ELR (cell line): ENCODE measurements at places on chromosomes 12 and 14.
A peak's percentile ranks its signal among the peaks of the same experiment; 100 is the strongest.

- no peak for DNase-seq
Measured at GRCh38 chr12:122161682-122162081, 12.3 kb downstream of the IL31 start.

- no peak for DNase-seq
Measured at GRCh38 chr12:14558473-14558959, 9.2 kb downstream of the PLBD1 start.

DNA sequence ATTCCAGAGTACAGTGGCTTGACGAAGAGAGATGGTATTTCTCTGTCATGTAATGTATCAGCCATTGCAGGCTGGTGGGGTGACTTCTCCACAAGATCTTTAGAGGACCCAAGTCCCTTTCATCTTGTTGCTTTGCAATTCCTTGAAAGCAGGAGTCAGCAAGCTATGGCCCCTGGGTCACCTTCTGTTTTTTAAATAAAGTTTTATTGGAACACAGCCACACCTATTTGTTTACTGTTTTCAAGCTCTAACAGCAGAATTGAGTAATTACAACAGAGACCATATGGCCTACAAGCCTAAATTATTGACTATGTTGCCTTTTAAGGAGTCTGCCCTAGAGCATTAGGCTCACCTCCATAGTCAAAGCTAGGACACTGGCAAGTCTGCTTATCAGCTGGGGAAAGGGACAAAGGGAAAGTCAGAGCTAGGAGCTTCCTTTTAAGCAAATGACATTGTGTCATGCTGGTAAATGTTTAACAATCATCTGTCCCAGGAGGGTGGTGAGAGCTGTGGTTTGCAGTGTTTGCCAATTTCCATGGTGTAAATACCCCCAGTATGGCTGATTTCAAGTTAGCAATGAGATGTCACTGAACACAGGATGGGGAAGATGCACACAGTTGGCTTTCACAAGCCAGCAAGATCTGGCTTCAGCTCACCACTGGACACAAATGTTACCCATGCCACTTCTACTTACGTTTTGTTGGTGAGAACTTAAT is 87.7 kb upstream of the PWP1 start:
- DNase-seq, result no peak

- DNase-seq, result no peak
Measured at GRCh38 chr12:2222691-2223090, 169.9 kb downstream of the CACNA1C start.

GRCh38 chr12:26122061-26122680 is 2.7 kb downstream of the BHLHE41 start:
- DNase-seq, result peak; percentile 20

- peak; percentile 17 for DNase-seq
Measured at GRCh38 chr14:22737052-22737451, 29.4 kb upstream of the OXA1L start.

GRCh38 chr14:58765418-58765831 is 127.7 kb downstream of the DACT1 start:
- no peak for DNase-seq

DNA sequence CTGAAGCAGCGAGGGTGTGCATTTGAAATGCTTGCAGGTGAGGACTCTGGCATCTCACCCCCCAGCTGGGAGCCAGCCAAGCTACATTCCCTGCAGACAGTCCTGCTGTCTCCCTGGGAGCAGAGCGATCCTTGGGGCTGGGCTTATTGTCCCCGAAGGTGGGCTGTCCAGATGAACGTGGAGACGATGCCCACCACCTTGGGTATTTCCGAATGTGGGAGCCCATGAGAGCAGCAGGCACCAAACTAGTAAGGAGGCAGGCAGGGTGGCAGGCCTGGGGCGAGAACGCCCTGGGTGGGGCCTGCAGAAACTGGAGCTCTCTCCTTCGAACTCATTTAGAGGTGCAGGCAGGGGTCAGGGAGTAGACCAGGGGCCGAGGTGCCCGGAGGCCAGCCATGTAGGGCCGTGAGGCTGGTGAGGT is 18.5 kb downstream of the ZBTB42 start:
- DNase-seq, result no peak

DNA sequence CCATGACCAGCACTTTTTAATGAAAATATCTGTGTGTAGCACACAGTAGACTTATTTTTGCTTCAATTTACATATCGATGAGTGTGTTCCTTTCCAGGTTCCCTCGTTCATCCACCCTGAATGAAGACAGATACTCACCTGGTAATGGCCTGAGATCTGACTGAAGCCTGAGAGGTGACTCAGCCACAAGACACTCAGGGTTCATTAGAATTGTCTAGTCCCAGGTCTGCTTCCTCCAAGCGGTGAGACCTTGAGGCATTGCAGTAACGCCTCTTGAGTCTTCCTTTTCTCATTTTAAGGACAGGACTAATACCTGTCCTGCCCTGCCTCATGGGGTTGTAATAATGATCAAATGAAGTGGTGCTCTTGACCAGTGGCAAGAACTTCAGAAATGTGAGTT is 11.5 kb upstream of the KCNK13 start:
- no peak for DNase-seq

GRCh38 chr12:22670762-22671161 is 45.8 kb downstream of the ETNK1 start:
- peak; percentile 25 for DNase-seq

GRCh38 chr12:10614056-10614370 is 604 bp upstream of the MAGOHB start:
- no peak for DNase-seq

DNA sequence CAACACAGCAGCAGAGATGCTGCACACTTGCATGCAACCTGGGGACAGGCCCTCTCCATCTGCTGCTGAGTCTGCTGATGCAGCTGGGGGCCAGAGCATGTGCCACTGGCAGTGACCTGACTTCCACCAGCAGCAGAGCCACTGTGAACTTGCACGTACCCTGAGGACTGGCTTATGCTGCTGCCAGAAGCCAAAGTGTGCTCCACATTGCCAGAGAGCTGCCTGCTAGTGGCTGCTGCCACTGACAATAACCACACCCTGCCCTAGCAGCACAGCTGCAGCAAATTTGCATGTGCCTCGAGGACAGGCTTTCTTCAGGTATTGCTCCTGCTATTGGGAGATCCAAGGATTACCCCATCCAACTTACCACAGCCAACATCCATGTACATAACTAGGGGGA is 4.5 kb upstream of the PRR4 start:
- DNase-seq, result no peak

DNA sequence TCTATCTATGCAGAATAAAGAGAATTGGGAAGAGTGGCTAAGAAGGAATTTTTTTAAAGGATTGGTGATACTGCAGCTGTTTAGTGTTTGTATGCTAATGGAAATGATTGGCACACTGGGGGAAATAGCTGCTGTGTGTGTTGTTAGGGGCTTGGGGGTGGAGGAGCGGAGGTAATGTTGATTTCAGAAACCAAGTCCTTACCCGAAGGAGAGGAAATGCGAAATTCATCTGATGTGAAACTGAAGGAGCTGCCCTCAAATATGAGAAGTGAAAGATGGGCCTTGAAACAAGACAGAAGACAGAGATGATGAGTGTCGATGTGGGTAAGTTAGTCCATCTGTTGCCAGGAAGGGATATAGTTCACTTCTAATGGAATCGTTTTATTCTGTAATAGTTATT is 21.2 kb upstream of the RNASE12 start:
- DNase-seq, result no peak

- no peak for DNase-seq
Measured at GRCh38 chr14:67941456-67942018, 122.0 kb downstream of the RAD51B start.

GRCh38 chr12:76020731-76021672 is 10.6 kb downstream of the PHLDA1 start:
- DNase-seq, result peak; percentile 99

DNA sequence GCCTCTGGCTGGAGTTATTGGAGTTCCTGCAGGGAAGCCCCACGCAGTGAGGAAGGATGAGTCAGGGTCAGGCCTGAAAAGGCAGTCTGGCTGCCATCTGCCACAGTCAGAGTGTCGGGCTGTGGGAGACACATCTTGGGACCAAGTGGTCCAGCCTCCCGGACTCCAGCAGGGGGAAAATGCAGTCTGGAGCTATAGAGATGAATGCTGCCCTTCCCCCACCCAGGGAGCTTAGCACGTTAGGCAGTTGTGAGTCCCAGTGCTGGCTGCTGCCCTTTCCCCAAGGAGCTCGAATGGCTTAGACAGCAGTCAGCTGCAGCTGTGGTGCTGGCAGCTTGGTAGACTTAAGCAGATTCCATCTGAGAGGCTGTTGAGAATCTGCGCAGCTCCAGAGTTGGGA is 8.2 kb upstream of the NTS start:
- DNase-seq, result peak; percentile 40

DNA sequence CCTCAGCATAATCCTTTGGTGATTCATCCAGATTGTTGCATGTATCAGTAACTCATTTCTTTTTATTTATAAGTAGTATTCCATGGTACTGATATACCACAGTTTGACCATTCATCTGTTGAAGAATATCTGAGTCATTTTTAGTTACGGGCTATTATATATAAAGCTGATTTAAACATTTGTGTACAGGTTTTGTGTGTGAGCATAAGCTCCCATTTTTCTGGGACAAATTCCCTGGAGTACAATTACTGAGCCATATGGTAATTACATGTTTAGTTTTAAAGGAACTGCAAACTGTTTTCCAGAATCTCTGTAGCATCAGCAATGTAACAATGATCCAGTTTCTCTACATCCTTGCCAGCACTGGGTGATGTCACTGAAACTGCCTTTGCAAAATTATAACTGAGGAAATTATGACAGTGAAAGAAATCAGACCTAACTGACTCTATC is 236.2 kb upstream of the KRR1 start:
- DNase-seq, result peak; percentile 94

DNA sequence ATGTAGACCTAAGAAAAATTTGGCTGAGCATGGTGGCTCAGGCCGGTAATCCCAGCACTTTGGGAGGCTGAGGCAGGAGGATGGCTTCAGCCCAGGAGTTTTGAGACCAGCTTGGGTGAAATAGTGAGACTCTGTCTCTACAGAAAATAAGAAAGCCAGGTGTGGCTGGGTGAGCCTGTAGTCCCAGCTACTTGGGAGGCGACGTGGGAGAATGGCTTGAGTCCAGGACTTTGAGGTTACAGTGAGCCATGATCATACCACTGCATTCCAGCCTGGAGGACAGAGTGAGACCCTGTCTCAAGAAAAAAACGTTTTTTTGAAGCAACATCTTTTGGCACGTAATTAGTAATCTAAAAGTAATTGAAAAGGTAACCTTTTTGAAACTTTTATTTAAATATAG is 70.9 kb downstream of the FERMT2 start:
- peak; percentile 50 for DNase-seq

DNA sequence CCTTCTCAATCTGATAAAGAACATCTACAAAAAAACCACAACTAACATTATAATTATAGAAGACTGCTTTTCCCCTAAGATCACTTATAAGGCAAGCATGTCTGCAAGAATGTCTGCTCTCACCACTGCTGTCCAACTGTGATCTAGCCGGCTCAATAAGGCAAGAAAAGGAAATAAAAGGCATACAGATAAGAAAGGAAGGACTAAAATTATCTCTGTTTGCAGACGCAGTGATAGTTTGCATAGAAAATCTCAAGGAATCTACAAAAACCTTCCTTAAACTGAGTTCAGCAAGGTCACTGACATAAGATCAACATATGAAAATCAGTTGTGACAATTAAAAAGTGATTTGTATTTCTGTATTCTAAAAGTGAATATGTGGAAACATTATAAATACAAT is 138.0 kb upstream of the EGLN3 start:
- no peak for DNase-seq

DNA sequence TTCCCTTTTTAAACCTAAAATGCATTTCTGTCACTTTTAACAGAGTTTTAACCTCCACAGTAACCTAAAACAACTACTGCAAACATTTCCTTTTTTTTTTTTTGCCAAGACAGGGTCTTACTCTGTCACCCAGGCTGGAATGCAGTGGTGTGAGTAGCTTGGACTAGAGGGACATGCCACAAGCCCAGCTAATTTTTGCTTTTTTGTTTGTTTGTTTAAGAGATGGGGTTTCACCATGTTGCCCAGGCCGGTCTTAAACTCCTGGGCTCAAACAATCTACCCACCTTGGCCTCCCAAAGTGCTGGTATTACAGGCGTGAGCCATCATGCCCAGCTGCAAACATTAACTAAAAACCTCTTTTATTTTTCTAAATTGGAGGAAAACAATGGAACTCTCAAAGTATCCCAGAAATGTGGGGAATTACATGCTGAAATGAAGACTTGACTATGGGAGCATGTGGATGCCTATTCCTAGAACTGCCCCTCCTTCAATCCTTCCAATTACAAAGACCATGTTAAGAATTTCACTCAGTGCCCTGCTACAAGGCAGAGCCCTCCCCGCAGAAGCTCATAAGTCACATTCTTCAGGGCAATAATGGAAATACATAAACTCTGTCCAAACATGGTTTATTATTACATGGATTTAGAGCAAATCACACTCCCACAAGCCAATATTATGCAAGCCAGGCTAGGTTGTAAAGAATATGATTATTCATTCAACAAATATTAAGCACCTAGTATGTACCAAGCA is 66.9 kb downstream of the C12orf56 start:
- DNase-seq, result no peak

GRCh38 chr14:69387311-69387710 is 10.8 kb downstream of the ERH start:
- no peak for DNase-seq

GRCh38 chr12:107493666-107494065 is 191.9 kb upstream of the PWP1 start:
- no peak for DNase-seq

- DNase-seq, result no peak
Measured at GRCh38 chr14:70148351-70148750, 40.4 kb downstream of the SLC8A3 start.

- DNase-seq, result no peak
Measured at GRCh38 chr12:109549613-109550270, 23.6 kb downstream of the MMAB start.

GRCh38 chr12:27975222-27976136 is 2.9 kb upstream of the PTHLH start:
- DNase-seq, result peak; percentile 82

GRCh38 chr14:37586797-37587130 is 8.3 kb downstream of the FOXA1 start:
- no peak for DNase-seq

DNA sequence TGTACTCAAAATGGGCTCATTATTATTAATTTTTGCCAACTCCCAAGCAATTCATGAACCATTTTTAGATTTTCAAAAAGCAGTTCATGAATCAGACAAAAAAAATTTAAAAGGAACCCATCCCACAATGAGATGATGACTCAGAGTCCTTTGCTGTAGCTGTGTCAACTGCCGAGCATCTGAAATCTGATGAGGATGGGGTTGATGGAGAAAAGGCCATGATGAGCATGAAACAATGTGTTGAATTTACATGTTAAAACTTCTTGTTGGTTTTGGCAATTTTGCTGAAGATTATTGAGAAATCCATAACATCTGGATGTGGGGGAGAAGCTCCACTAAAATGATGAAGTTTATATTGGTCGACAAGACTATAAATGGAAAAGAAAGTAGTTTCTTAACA is 378.0 kb downstream of the FOXG1 start:
- DNase-seq, result peak; percentile 89

DNA sequence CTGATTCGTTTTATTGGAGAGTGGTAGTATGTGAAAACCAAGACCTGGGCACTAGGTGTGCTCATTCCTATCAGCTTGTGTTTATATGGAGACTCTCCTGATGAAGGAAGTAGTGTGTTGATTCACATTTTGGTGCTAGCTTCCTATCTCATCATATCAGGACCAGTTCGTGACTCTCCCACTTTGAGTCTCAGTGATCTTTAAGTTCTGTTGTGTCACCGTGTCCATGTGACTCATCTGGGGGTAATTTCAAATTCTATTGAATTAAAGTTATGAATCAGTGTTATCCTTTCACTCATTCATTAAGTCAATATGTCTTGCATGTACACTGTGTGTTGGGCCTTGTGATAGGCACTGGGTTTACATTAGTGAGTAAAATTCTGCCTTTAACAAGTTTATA is 180.2 kb downstream of the CACNA1C start:
- DNase-seq, result peak; percentile 62
